ENCODE measurements at places on chromosomes 3 and 15. TPM values are rescaled to one million over a fixed set of nuclear protein-coding genes. Genes with fewer than 3 reads are reported as not detected.
A peak's percentile ranks its signal among the peaks of the same experiment; 100 is the strongest.

DNA sequence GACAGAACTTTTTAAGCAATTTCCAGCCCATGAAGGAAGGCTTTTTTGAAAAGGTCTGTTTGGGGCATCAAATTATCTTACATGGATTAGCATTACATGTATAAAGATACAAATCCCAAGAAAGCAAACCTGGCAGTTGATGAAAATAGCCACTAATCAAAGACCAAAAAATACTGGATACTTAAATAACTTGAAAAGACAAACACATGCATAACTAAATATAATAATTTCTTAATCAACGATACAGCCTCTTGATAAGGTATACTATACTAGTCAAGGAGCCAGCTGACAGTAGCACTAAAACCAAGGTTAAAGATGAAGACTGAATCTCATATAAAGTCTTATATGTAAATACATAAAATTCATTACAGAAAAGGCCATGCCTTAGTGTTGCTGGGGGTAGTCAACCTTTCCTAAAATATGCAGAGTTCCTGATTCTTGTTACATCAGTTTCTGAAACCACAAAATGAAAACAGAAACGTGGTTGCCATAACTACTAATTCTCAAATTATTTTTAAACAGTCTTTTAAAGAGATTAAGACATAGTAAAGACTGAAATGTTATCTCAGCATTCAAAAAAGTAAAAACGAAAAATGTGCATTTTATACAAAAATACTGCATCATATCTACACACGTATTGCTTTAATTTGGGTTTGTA lies 2.0 kb downstream of the ANKRD28 start:
- H3K27ac ChIP-seq, result peak overlapping the region; percentile 98
- peak overlapping the region; percentile 94 for H3K4me3 ChIP-seq
- DNase-seq, result peak; percentile 74
- H3K4me1 ChIP-seq, result peaks cover 63% of the 10 kb centered on the region

- H3K27ac ChIP-seq, result no peak overlapping the region
- H3K36me3 ChIP-seq, result no peaks in the 10 kb centered on the region
- H3K4me1 ChIP-seq, result peaks cover 66% of the 10 kb centered on the region
- no peak for DNase-seq
- no peaks in the 10 kb centered on the region for H3K27me3 ChIP-seq
These were observed 513.7 kb downstream of the FOXP1 start for GRCh38 chr3:71069797-71070196.

DNA sequence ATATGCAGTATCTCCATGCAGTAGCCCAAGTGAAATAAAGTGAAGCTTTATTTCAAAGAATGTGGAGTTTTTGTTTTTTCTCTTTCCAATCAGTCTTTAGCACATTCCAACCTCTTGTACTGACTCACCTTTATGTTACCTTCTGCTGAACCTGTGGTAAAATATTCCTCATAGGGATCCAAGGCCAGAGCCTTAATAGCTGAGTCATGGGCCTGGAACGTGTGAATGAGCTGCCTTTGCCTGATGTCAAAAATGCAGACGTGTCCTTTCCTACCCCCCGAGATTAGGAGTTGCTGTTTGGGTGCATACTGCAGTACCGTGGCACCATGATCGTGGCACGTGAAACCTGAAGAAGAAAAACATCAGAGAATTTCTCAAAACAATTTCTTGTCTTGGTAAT lies 108.5 kb downstream of the GLDN start:
- H3K36me3 ChIP-seq, result peaks cover 22% of the 10 kb centered on the region
- H3K27ac ChIP-seq, result no peak overlapping the region
- no peak for DNase-seq

- no peaks in the 10 kb centered on the region for H3K36me3 ChIP-seq
- no peak overlapping the region for H3K27ac ChIP-seq
- peaks cover 3% of the 10 kb centered on the region for H3K27me3 ChIP-seq
These were observed 215.4 kb downstream of the ADAMTSL3 start for GRCh38 chr15:83869341-83869740.

GRCh38 chr3:189232790-189233189 lies 61.0 kb downstream of the TPRG1 start:
- peaks cover 8% of the 10 kb centered on the region for H3K27me3 ChIP-seq
- no peak overlapping the region for H3K27ac ChIP-seq
- no peak overlapping the region for H3K4me3 ChIP-seq
- H3K36me3 ChIP-seq, result no peaks in the 10 kb centered on the region
- DNase-seq, result no peak
- H3K4me1 ChIP-seq, result no peaks in the 10 kb centered on the region

ZXDC gene
- 12.4 TPM for total RNA-seq

PPP2R3A gene
- total RNA-seq, result 26.0 TPM

RETNLB gene
- not detected for total RNA-seq

CEMIP gene
- 49.1 TPM for total RNA-seq

ARPIN gene
- total RNA-seq, result 5.9 TPM

LDHAL6B gene
- total RNA-seq, result not detected

FBXW12 gene
- not detected for total RNA-seq

Measured in HFFc6 (cell line).